ENCODE measurements at places on chromosomes 7 and 10.

DNA sequence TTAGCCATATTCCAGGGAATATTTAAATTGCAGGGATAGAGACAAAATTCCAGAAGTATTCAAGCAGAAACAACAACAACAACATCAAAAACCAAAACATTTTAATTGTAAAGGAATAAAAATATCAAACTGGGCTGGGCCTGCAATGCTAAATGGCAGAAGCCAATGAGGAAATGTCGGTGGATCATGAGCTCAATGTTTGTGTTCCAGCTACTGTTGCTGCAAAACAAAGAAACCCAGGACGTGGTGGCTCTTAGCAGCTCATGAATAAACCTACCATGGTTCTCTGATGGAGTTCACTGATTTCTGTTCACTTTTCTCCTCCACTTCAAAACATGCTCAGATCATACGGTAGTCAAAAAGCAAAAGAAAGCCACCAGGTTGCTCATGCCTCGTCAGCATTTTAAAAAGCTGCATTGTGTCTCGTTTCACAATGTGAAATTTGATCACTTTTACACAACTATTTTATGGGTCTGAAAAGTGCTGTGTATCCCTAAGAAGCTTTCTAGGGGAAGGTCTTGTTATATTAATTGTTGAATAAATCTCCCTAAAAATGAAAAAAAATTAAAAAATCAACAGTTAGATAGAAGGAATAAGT, 54.0 kb downstream of the ASNS start:
- DNase-seq, result no peak

GRCh38 chr7:150940431-150941102, 37.6 kb downstream of the KCNH2 start:
- DNase-seq, result no peak

DNA sequence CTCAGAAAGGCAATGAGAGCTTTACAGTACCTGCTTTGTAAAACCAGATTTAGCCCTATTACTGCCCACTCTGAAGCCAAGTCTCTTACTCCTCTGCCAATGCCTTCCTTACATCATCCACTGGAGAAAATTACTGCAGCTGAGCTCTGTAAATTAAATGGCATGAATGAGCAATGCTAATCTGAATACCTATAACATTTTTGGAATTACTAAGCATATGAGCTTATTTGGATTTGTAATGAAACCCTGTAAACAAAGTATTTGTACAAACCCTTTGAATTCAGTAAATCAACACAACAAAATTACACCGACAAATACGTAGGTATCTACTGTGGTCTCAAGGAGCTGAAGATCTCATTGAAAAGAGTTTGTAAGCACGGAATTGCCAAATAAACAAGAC, 12.1 kb upstream of the CCNY start:
- DNase-seq, result no peak

DNA sequence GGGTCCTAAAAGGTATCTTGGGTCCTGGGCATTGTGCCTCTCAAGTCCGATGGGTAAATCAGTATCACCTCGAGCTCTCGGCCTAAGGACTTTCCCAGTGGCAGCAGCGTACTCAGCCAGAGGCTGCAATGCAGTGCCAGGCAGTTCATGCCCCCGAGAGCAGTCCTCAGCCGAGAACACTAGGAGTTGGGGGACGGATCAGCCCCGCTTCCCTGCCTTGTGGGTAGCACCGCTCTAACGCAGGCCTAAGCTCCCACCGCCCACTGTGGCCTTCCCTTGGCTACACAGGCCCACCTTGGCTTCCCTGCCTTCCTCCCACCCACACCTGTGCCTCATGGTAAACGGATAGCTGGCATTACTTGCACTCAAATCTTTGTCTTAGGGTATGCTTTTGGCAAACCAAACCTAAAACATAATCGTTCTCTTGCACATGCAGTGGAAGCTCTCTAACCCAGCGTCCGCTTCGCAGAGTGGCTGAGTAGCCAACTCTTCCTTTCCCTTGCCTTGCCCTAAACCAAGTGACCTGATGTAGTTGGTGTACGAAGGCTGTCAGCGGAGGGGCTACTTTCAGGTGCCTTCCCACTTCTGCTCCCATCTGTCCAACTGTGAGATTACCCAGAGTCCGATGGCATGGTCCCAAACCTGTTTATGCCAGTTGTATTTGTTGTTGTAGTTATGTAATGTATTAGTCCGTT, 73.2 kb upstream of the CHST15 start:
- DNase-seq, result no peak

DNA sequence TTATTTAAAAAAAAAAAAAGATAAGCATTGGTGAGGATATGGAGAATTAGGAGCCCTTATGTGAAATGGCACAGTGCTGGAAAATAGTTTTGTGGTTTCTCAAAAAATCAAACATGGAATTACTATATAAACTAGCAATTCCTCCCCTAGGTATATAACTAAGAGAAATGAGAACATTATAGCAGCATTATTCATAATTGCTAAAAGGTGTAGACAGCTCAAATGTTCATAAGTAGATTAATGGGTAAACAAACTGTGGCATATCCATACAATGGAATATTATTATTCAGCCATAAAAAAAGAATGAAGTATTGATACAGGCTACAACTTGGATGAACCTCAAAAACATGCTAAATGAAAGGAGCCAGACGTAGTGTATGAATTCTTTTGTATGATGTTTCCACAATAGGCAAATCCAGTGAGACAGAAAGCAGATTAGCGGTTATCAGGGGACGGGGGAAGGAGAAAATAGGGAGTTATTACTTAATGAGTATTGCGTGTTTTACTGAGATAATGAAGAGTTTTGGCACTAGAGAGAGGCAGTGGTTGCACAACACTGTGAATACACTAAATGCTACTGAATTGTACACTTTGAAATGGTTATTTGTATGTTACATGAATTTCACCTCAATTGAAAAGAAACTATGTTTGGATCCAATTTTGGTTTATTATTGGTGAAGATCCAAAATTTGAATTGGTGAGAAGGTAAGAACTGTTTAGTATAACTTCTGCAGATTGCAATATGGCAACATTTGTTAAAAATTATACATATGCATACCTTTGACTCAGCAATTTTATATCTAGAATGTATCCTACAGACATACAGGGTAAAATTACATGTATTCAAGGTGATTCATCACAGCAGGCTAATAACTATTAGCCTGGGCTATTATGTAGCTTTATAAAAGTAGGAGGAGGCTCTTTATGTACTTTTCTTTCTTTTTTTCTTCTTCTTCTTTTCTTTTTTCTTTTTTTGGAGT, 69.7 kb downstream of the VCL start:
- peak; percentile 58 for DNase-seq

DNA sequence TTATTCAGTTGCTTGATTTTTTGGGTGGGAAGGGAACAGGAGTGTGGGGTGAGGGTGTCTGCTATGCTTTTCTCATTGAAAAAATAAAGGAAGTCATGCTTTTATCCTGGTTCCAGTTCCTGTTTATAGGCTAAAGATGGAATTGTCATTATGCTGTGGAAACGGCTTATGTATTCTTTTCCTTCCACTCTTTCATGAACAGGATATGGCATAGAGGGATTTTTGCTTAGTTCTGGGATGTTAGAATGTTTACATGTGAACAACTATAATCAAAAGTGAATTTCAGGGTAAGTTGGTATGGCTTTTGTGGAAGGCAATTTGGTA, 35.9 kb upstream of the PTPN12 start:
- no peak for DNase-seq

DNA sequence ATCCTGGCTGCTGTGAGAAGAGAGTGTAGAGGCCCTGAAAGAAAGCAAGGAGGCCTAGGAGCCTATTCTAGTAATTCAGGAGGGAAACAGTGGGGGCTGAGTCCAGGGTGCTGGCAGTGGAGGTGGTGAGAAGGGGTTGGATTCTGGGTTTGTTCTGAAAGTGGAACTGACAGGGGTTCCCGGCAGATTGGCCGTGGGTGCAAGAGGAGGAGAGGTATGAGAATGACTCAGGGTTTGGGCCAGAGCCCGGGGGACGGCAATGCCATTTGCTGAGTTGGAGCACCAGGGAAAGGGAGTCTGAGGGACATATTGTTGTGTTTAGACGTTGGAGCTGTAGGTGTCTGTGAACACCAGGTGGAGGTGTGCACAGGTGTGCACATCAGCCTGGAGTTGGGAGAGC, 38.5 kb downstream of the NPTX2 start:
- no peak for DNase-seq

DNA sequence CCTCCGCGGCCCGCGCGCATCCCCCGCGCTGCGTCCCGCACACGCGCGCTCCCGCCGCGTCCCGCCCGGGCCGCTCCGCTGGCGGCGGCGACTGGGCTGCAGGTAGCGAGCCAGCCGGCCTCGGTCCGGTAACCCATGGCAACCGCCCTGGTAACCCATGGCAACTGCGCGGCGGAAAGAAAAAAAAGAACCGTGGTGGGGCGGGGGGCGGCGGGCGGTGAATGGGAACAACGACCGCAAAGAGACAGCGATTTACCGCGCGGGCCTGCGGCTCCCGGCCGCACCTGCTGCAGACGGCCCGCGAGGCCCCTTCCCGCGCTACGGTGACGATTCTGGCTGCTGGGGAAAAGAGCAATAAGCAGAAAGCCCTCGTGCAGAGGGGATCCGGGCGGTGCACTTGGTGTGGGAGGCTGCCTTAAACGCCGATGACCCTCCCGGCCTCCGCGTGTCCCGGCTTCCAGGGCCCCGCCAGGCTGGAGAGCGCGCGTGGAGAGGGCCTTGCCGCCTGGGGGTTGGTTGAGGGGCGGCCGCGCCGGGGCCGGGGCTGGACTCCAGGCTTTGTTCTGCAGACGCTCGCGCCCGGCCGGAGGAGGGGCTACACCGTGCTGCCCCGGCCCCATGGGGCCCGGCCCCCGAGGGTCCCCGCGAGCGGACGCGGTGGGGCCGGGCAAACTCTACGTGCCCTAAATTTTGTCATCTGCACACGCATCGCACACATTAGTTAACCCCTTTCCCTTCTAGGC, 84.7 kb downstream of the SNX10 start:
- DNase-seq, result peak; percentile 23

DNA sequence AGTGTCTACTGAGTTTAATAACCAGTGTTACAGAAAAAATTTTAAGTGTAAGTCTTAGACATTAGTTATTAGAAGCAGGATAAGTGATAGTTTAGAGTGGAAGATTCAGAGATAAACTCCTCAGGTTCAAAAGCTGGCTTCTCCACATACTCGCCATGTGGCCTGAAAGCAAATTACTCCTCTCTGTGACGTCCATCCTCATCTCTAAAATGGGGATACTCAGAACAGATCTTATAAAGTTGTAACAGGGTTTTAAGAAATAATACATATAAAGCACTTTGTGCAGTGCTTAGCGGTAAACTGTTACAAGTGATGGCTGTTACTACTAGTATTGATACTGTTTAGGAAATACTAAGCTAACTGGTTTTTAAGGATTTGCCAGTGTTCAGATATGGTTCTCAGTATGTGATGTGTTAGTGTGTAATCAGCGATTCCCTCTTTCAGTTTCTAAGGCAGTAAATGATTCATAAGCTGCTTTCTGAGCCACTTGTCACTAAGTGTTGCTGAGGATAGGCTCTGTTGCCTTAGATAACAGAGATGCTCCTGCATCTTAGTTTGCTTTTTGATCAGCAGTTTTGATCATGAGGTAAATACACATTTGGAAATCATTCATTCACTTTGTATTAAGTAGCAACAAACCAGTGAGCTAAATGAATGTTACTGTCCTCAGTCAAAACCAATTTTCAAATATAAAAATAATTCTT, 58.7 kb downstream of the CYP51A1 start:
- DNase-seq, result no peak

DNA sequence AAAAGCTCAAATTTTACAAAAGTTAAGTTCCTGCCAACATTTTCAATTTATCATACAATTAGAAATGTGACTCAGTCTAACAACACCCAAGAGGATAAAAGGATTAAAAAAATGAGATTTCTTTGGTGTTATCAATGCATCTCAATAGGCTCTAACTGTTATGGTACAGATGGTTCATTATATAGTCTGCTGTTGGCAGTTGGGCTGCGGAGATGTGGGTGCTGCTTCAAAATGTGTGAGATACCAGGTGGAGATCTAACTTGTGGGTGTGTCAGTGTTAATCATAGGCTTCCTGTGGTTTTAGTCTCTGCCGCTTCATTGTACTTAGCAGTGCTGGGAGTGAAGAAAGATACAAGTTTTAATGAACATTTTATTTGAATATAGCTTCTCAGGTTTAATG, 231.2 kb downstream of the EXOC4 start:
- DNase-seq, result no peak

GRCh38 chr10:95445223-95445836, 115.8 kb downstream of the SORBS1 start:
- no peak for DNase-seq

DNA sequence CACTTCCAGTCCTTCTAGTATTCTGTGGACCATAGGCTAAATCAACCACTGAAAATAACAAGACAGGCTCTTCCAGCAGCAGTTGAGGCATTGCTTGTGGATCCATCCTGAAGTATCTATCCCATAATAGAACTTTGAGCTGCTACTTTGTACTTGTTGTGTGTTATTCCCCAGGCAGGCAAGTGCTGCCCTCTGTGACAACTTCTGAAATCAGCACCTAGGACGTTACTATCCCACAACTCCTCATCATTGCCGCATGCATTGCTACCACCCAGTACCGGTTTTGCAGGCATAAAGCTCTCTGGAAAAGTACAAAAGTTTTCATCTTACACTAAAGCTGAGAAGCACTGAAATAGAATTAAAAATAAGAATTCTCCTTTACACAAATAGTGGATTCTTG, 145.3 kb downstream of the HTR7 start:
- no peak for DNase-seq

DNA sequence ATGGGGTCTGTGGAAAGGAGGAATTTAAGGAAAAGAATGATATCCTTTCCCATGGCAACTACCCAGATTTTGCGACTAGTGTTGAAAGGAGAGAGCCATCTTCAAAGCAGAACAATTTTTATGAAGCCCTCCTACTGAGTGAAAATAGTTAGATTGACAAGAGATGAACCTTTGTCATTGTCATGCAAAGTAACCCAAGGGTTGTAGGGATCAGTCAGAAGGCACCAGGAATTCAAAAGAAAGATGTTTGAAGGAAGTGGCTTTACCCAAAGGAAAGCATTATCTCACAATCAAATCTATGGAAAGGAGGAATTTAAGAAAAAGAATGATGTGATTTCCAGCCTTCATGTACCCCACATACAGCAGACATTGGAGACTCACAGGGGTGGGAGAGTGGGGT, 544.4 kb downstream of the IPMK start:
- no peak for DNase-seq

GRCh38 chr10:81875467-81876252, 666 bp downstream of the NRG3 start:
- no peak for DNase-seq

GRCh38 chr10:36711361-36711760, 414.0 kb upstream of the ANKRD30A start:
- DNase-seq, result no peak

DNA sequence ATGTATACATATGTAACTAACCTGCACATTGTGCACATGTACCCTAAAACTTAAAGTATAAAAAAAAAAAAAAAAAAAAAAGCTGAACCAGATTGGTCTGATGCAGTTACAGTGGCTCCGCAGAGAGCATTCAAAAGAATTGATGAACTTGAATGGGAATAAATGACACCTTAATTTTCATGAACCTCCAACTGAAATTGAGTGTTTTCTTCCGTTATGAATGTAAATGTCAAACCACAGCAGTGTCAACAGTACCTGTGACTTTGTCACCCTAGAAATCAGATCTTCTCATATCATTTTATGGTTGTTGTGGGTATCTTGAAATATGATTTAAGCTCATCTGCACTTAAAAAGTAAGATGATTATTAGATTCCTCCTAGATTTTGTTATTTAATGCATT, 32.7 kb upstream of the SRGN start:
- no peak for DNase-seq
